LNCaP clone FGC (cell line): ENCODE measurements at places on chromosomes 11 and 22.
A peak's percentile ranks its signal among the peaks of the same experiment; 100 is the strongest.

- no peak for DNase-seq
Observed at GRCh38 chr22:26023104-26023775, 146.0 kb upstream of the SEZ6L start.

DNA sequence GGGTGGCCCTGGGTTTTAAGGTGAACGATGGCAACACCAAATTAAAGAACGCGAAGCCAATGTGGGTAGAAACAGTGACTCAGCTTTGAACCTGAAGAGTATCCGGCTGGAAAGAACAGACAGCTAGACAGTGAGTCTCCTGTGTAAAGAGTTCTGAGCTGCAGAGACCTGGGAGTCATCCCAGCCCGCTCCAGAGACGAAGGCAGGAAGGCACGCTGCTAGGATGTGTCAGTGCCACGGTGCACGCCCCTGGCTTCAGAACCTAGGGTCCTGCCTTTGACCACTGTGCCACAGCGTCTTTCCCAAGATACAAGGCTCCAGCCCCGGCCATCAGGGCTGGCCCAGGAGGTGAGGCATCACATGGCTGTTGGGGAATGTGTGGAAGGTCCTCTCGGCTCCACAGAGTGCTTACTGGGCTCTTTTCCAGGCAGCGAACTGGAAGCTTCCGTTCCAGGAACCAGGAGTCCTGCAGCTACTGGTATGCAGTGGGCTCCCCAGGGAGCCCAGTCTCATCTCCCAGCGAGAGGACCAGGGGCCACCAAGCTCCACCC lies 29.9 kb downstream of the LRFN4 start:
- DNase-seq: no peak

GRCh38 chr11:45816614-45817013 lies 11.7 kb downstream of the SLC35C1 start:
- no peak for DNase-seq

GRCh38 chr11:32843544-32843943 lies 13.8 kb downstream of the PRRG4 start:
- no peak for DNase-seq

DNA sequence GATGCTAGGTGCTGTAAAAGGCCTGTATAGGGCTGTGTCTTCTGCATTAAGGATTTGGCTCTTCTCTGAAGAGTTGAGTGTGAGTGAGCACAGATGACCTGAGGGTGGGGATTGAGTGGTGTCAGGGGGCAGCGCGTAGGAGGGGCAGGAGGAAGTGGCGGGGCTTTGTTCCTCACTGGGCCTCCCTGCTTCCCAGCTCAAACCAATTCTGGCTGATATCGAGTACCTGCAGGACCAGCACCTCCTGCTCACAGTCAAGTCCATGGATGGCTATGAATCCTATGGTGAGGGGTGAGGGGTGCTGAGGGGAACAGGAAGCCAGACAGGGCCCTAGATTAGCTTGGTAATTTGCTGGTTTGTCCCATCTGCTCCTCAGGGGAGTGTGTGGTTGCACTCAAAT lies 9.1 kb downstream of the PHOX2A start:
- DNase-seq: no peak

DNA sequence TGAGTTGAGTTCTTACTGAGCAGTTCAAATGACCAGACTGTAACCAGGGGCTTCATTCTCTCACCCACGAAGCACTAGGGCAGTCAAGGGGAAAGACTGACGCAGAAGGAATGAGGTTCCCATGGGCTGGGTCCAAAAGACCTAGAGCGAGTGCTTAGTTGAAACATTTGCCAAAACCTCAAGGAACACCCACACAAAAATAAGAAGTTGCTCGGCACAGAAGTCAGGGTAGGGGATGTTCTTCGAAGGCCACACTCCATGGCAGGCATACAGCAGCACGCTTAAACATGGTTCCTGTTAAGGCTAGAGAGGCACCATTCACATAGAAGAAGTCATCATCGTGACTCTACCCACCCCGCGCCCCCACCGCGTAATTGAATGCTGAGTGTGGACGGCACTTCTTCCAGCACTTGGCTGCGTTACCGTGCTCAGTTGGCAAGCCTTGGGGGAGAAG lies 52.9 kb downstream of the TIMP3 start:
- DNase-seq: no peak

- DNase-seq: no peak
Observed at GRCh38 chr22:21902296-21903087, 35.0 kb upstream of the MAPK1 start.

DNA sequence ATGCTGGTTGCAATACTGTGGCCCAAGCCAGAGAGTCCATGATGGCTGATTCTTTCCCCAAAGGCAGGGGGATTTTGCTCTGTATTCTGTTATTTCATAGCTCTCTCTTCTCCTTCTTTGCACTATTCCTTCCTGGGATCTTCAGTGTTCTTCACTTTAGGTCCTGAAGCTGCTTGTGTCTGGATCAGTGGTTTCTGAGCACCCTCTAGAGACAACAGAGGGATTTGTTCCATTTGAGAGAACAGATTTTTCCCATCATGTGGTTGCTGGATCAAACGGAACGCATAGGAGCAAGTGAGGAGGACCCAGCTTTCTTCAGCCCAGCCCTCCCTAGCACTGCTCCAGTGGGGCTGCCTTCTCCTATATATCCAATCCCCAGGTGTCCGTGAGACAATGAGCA lies 68.7 kb upstream of the SYN3 start:
- peak; percentile 1 for DNase-seq

DNA sequence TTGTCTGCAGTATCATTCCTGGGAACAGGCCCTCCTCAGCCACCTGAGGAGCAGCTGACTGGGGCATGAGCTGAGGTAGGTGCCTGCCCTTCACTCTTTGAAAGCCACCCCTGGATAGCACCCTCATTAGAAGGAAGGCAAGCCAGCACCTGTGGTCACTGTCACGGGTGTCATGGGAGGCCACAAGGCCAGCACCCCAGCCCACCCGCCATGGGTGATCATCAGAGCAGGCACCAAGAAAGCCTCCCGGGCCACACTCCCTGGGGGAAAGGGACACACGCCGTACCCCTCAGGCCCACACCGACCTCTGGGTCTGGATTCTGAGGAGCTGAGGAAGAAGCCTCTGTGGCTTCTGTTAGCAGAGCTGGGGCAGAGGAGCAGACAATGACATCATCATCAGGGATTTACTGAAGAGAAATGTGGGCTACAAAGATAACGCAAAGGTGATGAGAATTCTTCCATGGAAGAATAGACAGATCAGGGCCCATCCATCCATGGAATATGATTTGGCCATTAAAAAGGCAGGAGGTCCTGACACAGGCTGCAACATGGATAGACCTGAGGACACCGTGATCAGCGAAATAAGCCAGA lies 16.7 kb upstream of the NAP1L4 start:
- no peak for DNase-seq

GRCh38 chr11:57815476-57815875 lies 53.9 kb downstream of the CTNND1 start:
- DNase-seq: no peak

- DNase-seq: no peak
Observed at GRCh38 chr11:108226036-108226435, 3.2 kb downstream of the ATM start.

DNA sequence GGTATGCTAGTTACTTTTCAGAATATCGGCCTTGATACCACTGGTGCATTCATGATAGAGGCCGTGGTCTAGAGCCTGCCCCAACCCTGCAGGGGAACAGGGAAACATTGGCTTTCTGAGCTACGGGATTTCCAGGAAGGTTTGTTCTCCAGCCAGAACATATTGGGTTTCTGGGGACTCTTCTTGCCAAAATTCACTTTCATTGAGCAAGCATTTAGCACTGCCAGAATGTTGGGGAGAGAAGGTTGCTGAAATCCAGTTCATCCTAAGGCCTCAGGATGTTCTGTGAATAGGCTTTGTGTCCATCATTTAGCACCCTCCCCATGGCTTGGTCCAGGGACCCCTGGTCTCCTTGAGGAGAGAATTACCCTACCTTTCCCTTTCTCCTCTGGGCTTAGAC lies 36.7 kb downstream of the DRG1 start:
- no peak for DNase-seq

GRCh38 chr11:36699271-36699670 lies 101.2 kb upstream of the RAG2 start:
- DNase-seq: no peak

DNA sequence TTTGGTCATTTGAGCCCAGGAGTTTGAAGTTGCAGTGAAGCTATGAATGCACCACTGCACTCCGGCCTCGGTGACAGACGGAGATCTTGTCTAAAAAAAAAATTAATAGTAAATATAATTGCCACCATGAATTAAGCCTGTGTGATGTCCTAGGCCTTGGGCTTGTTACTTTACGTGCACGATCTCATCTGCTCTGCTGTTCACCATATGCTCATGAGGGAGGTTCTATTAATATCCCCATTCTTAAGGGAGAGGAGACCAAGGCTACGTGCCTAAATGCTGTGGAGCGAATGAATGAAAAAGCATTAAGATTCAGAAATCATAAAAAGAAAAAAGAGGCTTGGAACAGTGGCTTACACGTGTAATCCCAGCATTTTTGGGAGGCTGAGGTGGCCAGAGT lies 2.6 kb upstream of the ATG2A start:
- no peak for DNase-seq

DNA sequence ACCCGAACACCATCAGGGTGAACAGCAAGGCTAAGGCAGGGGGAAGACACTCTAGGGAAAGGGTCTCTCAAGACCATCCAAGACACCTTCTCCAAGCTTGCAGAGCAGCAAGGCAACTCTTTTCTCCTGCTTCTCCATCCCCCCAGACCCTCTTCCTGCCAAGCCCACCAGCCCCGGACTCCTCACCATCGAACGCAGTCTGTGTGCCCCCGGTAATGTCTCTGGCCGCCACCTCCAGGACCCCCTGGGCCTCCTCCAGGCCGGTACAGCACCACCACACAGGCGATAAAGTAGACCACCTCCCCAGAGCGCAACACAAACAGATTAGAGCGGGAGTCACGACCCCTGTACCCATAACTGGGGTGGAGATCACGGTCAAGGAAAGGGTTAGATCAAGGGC lies 3.8 kb downstream of the EML3 start:
- no peak for DNase-seq

DNA sequence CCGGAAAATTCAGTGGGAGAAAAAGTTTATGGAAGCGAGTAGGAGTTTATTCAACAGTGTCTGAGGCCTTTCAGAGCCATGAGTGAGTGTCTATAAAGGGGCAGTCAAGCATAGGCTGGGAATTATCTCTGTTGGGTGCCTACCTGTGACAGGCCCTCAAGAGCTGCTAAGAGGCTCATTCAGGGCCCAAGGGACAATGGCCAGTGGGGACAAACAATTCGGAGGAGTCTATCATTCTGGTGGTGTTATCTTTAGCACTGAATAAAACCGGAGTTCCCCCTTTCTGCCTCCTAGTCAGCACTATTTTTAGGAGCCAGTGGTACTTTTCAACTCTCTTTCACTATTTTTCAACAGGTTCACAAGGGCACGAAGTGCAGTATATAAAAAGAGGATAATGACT lies 89.5 kb upstream of the HTATIP2 start:
- no peak for DNase-seq
